ENCODE measurements at places on chromosomes 12 and 14.

DNA sequence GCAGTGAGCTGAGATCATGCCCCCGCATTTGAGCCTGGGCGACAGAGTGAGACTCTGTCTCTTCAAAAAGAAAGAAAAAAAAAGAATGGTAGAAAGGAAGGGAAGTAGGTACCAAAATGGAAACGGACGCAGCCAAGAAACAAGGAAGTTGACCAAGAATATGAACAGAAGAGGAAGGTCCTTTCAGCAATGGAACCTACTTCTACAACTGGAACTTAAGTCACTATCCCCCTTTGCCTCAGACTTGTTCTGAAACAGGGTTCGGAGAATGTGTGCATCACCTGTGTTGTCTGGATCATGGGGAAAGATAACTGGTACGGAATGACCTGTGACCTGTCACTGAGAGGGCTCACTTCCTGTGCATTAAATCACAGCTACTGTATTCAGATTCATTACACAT lies 43.9 kb upstream of the RNASE1 start:
- DNase-seq: no peak

DNA sequence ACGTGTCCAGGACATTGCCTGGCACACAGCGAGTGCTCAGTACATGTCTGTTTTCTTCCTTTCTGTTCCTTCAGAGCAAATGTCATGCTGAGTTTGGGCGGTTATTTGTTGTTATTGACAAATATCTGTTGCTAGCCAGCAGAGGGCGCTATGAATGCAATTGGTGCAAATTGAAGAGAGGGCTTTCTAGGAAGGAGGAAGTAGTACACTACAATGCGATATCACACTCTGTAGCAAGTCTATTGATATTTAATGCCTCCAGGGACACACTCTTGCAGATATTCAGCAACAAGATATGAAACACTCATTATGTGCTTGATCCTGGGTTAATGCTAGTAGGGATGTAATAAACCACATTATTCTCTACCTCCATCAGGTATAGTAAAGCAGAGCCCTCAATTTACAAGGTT lies 267.3 kb upstream of the SRRM4 start:
- DNase-seq: peak; percentile 27

- DNase-seq: no peak
Measured at GRCh38 chr14:60102389-60102788, 10.7 kb downstream of the PCNX4 start.

GRCh38 chr14:36604757-36605505 lies 22.5 kb upstream of the NKX2-8 start:
- no peak for DNase-seq

GRCh38 chr12:131428091-131428685 lies 282.7 kb upstream of the SFSWAP start:
- DNase-seq: no peak

DNA sequence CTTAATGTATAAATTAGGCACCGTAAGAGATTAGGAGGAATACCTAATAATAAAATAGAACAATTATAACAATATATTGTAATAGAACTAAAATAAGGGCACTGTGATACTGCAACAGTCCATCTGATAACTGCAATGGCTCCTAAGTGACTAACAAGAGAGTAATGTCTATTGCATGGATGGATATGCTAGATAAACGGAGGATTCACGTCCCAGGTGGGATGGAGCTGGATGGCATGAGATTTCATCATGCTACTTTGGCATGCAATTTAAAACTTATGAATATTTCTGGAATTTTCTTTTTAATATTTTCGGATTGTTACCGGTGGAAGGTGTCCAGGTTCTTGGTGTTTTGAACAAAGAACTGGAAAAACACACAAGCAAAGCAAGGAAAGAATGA lies 2.2 kb upstream of the TMEM19 start:
- no peak for DNase-seq

GRCh38 chr14:75318353-75318752 lies 39.7 kb downstream of the FOS start:
- no peak for DNase-seq

- no peak for DNase-seq
Measured at GRCh38 chr12:76762601-76762980, 1.3 kb upstream of the ZDHHC17 start.

- no peak for DNase-seq
Measured at GRCh38 chr14:59271734-59272133, 83.3 kb downstream of the DAAM1 start.

GRCh38 chr14:23103581-23103980 lies 1.2 kb downstream of the CIROP start:
- no peak for DNase-seq

DNA sequence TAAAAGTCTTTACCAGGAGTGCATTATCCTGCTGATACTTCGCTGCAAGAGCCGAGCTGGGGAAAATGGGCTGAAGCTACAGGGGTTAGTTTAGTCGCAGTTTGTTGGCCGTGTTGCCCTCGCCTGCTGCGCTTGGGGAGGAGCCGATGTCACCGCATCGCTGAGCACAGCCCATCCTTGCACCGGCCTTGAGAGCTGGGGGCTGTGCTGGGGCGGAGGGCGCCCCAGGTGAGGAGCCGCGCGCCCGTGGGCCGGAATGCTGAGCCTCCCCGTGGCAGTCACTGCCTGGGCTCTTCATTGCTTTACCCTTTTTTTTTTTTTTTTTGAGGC lies 50.0 kb downstream of the ADGRD1 start:
- no peak for DNase-seq

- DNase-seq: no peak
Measured at GRCh38 chr14:88683119-88683518, 109.6 kb downstream of the EML5 start.

- no peak for DNase-seq
Measured at GRCh38 chr14:61503167-61503801, 181.9 kb downstream of the PRKCH start.

- DNase-seq: no peak
Measured at GRCh38 chr14:28375295-28375694, 391.3 kb upstream of the FOXG1 start.

DNA sequence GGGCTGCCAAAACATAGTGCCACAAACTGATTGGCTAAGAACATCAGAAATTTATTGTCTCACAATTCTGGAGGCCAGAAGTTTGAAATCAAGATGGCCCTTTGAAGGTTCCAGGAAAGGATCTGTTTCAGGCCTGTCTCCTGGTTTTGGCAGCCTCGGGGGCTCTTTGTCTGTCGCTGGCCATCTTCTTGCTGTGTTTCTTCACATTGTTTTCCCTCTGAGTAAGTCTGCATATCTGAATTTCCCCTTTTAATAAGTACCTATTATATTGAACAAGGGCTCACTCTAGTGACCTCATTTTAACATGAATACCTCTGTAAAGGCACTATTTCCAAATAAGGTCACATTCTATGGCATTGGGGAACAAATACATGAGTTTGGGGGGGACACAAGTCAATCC lies 467.1 kb upstream of the MGAT4C start:
- no peak for DNase-seq

DNA sequence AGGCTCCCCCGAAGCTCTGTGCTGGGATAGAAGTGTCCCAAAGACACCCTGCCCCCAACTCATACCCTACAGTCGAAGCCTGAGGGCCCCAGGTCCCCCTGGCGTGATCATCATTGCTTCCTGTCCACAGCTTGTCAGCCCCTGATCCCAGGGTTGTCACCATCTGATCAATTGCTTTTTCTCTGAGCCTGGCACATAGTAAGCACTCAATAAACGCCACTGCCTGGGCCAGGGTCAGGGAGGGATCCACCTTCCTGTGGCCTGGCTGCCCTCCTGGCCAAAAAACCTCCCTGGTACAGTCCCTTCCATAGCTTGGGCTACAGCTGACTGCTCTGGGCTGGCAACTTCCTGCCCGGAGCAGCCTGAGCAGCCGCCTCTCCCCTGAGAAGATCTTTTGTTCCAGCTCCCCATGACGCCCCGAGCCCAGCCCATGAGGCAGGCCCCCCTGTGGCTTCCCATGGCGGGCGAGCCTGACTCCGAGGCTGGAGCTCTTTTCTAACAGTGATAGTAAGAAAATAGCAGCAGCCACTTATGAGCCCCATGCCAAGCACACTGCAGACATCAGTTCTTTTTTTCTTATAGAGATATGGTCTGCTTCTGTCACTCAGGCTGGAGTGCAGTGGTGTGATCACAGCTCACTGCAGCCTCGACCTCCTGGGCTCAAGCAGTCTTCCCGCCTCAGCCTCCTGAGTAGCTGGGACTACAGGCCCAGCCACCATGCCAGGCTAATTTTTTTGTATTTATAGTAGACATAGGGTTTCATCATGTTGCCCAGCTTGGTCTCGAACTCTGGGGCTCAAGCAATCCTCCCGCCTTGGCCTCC lies 6.5 kb downstream of the SH2B3 start:
- DNase-seq: peak; percentile 53

GRCh38 chr12:121792607-121793439 lies 665 bp downstream of the RHOF start:
- DNase-seq: no peak

DNA sequence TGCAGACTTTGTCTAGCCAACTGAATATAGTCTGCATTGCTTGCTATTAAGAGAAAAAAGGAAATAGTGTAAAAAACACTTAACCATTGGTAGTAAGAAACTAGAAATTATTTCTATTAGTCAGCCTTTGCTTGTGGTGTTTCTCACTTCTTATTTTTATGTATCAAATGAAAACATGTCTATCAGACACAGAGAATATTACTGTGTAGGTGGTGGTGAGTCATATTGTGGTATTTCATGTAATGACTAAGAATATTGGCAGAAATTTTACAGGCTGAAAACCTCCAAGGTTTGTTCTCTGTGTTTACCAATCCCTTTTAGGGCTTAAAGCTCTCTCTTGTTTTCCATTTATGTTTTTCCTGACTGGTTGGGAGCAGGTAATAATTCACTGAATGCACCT lies 87.2 kb downstream of the DAAM1 start:
- no peak for DNase-seq

- DNase-seq: no peak
Measured at GRCh38 chr12:121775501-121775900, 18.0 kb downstream of the RHOF start.

DNA sequence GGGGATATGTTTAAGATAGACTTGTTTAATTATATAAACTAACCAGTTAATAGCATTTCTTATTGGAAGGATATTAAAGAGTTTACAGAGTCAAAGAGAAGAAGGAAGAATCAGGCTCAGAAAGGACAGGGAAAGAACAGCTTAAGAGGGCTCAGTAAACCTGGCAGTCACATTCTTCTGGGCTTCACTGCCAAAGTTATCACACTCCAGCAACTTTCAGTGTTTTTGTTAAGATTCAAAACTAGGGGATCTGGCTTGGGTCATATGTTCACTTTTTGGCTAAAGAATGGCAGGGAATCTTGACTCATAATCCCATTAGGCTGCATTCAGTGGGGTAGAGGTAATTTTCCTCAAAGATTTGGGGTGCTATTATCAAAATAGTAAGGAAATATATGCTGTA lies 312.3 kb downstream of the RAD51B start:
- DNase-seq: no peak

- DNase-seq: no peak
Measured at GRCh38 chr14:25042362-25043299, 7.3 kb downstream of the STXBP6 start.

- no peak for DNase-seq
Measured at GRCh38 chr12:3077572-3078081, 448 bp downstream of the TSPAN9 start.

DNA sequence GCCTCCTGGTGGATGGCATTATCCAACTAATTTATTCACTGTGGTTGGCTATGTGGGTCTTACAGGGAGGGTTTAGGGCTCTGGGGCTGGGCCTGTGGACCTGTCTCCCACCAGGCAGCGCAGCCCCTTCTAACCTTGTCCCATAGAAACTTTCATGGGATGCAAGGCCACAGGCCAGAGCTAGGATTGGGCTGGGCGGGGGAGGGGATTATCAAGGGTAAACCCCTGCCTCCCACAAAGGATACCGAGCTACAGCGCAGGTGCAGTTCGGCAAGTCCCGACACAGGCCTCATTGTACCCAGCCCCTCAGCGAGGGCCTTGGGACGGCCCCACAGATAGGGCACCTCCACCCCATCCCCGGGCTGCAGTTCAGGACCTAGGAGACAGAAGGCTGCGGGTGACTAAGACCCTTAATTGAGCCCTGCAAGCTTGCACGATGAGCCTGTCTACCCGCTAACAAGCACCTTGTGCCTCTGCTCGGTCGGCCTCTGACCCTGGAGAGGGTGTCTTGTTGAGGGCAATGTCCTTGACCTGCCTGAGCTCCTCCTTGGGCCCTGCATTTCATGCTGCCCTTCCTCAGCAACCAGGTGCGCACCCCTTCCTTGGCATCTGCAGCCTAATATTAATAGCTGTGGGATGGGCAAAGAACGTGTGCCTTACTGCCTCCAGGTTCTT lies 46.7 kb downstream of the PSMA6 start:
- DNase-seq: no peak

- DNase-seq: no peak
Measured at GRCh38 chr14:39366460-39367386, 65.5 kb downstream of the FBXO33 start.

DNA sequence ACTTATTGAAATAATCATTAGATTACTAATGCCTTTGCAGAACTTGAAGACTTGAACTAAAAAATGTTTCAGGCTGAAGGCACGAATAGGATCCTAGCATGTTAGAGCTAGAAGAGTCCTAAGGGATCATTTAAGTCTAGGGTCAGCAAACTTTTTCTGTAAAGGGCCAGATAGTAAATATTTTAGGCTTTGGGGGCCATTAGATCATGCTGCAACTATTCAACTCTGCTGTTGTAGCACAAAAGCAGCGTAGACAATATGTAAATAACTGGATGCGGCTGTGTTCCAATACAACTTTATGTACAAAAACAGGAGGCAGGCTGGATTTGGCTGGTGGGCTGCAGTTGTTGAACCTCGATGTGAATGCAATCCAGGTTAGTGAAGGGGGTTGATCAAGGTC lies 221.7 kb downstream of the ATP23 start:
- no peak for DNase-seq

- DNase-seq: no peak
Measured at GRCh38 chr12:92506460-92506859, 196.3 kb upstream of the PLEKHG7 start.

GRCh38 chr12:26101763-26102162 lies 23.1 kb downstream of the BHLHE41 start:
- no peak for DNase-seq

- DNase-seq: no peak
Measured at GRCh38 chr12:123957196-123957595, 15.4 kb downstream of the CCDC92 start.

- DNase-seq: no peak
Measured at GRCh38 chr12:69527506-69528272, 57.5 kb downstream of the FRS2 start.

DNA sequence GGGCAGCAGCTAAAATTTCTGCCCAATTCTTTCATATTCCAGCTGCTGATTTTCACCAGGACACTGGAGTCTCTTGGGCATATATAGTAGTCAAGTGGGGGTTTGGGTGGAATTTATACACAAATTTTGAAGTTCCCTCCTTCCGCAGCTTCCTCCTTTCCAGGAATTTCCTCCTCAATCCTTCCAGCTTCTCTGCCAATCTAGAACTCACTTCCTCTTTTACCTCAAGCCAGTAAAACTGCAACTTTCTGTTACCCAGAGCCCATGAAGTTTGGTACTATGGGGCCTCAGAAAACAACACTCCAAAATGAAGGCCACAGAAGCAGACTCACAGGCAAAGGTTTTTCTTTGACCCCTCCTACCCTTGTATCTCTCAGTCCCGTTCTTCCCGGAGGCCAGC lies 51.7 kb upstream of the G2E3 start:
- DNase-seq: no peak

Measured in dorsolateral prefrontal cortex (tissue), 122 donors.